Ovary (tissue), 10 donors: ENCODE measurements at places on chromosomes 7 and 10. TPM values are rescaled to one million over a fixed set of nuclear protein-coding genes. Genes with fewer than 3 reads are reported as not detected.

- H3K36me3 ChIP-seq = no peaks in the 10 kb centered on the region
- no peaks in the 10 kb centered on the region for H3K27me3 ChIP-seq
- no peak overlapping the region for H3K27ac ChIP-seq
- no peak overlapping the region for H3K4me3 ChIP-seq
- DNase-seq = no peak
These were observed 25.7 kb downstream of the COBL start for GRCh38 chr7:51290702-51291540.

The ANKRD22 gene
- not detected for total RNA-seq

The GARIN1A gene
- total RNA-seq = 4.0 TPM

DNA sequence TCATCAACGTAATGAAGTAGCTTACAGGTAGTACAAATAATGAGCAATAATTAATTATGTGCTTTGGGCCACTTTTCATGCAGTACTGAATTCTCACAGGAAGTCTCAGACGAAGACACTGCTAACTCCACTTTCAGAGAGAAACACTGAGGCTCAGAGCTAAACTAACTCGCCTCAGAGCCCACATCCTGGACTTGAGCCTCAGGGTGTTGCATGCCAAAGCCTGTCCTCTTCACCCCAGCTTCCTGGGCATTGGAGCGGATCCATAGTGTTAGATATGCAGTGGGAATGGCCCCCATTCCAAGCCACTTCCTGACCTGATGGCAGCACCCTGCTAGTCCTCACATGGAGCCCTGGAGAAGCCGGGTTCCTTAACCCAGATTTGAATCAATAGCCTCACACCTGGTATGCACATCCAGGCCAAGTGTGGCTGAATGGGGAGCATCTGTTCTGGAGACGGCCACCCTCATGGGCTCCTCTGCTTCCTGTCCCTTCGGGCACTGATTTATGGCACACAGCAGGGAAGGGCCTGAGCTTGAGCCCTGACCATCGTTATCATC lies 265.1 kb upstream of the ZNF32 start:
- H3K27me3 ChIP-seq = no peaks in the 10 kb centered on the region
- H3K36me3 ChIP-seq = no peaks in the 10 kb centered on the region
- no peak overlapping the region for H3K27ac ChIP-seq
- no peak overlapping the region for H3K4me3 ChIP-seq

The GJC3 gene
- total RNA-seq = 1.3 TPM

GRCh38 chr10:52390388-52390787 lies 76.3 kb downstream of the DKK1 start:
- H3K36me3 ChIP-seq = no peaks in the 10 kb centered on the region
- H3K4me3 ChIP-seq = no peak overlapping the region
- H3K27me3 ChIP-seq = no peaks in the 10 kb centered on the region
- H3K4me1 ChIP-seq = no peaks in the 10 kb centered on the region
- no peak for DNase-seq
- H3K27ac ChIP-seq = no peak overlapping the region
